HEK293T (cell line): ENCODE measurements at places on chromosomes 5 and 9.

DNA sequence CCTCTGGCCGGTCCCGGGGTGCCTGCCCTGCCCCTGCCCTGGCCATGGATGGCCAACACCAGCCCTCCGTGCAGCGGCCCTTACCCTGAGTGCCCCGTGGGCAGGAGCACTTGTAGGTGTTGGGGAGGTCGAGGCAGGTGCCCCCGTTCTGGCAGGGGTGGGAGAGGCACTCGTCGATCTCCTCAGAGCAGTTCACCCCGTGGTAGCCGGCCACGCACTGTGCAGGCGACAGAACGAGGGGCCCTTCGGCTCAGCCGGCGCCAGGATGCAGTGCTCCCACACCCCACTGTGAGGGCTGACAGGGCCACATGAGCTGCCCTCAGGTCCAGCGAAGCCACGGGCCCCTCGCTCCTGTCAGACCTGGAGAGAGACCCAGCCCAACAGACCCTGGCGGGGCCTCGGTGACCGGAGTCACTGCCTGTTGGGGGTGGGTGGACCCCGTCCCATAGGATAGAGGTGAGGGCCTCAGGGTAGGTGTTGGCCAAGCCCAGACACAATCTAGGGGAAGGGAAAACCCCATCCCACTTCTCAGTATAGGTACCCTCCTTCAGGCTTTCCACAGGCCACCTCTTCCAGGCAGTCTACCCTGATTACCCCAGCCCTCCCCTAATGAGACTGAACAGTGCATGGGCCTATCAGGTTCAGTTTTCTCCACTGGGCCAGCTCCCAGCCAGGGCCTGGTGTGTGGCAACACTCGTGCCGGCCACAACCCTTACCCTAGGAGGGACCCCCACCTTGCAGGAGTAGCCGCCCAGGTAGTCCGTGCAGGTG is 24.6 kb upstream of the SEC16A start:
- no peak for DNase-seq

- no peak for DNase-seq
Measured at GRCh38 chr5:141908796-141909195, 14.9 kb upstream of the DELE1 start.

GRCh38 chr5:132915681-132916080 is 42.2 kb downstream of the LEAP2 start:
- no peak for DNase-seq

DNA sequence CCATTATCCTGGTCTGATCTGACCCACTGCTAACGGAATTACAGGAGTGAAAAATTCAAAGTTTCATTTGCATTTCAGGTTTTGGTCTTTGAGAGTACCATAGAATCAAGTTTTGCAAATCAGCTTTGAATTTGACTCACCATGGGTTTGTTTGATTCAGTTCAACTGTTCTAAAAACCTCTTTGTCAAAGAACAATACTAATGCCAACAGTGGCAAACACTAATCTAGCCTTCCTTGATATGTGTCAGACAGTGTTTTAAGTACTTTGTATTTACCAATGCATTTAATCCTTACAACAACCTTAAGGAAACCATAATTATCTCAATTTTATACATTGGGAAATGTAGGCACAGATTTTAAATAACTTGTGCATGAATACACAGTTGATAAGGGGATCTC is 10.1 kb upstream of the FSD1L start:
- no peak for DNase-seq

DNA sequence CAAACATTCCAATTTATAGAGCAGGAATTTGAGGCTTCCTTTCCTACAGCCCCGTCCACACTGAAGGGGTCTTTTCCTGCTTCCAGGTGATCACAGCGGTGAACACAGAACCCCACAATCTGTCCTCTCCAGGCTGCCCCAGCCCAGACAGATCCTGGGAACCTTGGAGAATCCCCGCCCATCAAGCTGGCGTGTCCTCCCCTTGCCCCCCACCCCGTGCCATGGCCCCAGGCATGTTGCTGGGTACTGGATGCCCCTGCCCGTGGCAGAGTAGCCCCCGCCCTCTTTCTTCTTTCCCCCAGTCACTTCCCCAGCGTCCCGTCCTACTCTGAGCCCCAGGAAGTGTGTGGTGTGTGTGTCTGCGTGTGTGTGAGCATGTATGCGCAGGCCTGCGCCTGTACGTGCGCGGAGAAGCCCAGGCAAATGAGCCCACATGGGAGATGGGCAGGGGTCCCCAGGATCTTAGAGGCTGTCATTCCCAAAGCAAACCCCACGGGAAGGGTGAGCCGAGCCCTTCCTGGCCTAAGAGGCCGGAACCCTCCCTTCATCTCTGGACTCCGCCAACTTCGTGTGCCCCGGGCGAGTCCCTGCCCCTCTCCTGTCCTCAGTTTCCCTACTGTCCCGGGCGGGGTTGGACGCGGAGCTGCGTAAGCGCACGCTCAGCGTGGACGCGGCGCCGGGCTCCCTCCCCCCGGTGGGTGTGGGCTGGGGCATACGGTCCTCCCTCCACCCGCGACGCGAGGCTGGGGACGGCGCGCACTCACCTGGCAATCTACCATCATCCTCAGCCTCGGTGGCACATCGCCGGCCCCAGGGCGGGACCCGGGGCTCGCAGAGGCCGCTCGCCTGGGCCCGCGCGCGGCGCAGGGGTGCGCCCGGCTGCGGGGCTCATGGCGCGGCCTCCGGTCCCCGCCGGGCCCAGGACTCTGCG is 15.2 kb downstream of the GBGT1 start:
- no peak for DNase-seq

DNA sequence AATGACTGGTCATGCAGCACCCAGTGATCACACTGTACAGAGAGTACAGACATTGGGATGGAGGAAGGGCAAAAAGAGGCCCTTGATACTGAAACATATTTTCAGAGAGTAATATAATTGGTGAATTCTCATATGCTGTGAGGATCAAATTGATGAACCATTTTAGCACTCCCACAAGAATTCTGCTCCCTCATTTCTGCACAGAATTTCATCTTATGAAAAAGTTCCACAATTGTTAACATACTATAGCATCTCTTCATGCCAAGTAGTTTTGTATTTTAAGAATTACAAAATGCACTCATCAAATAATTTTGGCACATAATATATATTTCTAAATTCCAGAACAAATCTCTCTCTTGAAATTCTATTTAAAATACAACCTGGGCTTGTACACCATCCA is 351.2 kb downstream of the PDE4D start:
- DNase-seq, result no peak

DNA sequence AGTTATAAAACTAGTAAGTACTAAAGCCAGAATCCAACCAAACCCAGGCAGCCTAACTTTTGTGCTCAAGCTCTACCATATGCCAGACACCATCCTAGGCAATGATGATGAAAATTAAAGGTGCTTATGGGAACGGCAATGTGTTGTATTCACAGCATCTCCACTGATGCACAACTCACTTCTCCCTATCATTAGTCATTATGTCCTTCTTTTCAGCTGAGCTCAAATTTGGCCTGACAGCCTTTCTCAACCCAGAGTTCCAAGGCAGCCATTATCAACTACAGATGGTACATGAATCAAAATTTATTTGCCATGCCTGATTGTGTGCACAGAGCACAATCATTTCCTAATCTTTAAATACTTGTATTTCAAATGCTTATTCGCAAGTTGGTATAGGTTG is 121.6 kb upstream of the TNPO1 start:
- no peak for DNase-seq

DNA sequence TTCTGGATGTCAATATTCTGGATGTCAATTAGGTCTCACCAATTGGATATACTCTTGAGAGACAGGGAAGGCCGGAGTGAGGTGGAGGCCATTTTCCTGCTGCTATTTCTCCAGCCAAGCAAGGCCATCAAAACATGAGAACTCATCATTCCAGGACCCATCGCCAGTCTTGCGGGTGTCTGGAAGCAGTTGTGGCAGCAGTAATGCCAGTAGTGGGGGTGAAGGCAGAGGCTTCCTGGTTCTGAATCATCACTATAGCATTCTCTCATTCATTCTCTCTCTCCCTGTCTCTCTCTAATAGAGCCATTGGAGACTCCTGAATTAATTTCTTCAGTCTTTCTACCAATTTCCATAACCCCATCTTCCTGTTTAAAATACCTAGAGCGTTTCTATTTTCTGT is 71.8 kb downstream of the EGFLAM start:
- DNase-seq, result no peak
